ENCODE measurements at places on chromosomes 12 and 14.

GRCh38 chr14:60309867-60310552, 61.0 kb downstream of the PPM1A start:
- DNase-seq = no peak

DNA sequence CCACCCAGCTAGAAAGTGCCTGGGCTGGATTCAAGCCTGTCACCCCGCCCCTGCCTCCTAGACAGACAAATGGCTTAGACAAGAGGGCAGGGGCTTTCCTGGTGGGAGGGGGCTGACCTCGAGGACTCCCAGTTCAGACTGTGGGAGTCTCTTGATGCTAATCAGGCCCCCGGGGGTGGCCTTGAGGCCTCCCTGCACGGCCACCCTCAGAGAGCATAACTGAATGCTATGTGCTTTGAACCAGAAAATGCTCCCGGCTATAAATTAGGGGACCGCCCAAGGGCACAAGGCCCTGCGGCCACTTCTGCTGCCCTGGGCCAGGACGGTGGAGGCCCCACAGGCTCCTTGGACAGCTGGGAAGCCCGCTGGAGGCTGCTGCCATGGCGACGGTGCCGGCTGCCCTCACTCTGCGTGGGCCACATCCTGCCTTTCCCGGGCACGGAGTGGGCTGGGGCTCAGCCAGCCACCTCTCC, 111.0 kb upstream of the NCOR2 start:
- DNase-seq = no peak

DNA sequence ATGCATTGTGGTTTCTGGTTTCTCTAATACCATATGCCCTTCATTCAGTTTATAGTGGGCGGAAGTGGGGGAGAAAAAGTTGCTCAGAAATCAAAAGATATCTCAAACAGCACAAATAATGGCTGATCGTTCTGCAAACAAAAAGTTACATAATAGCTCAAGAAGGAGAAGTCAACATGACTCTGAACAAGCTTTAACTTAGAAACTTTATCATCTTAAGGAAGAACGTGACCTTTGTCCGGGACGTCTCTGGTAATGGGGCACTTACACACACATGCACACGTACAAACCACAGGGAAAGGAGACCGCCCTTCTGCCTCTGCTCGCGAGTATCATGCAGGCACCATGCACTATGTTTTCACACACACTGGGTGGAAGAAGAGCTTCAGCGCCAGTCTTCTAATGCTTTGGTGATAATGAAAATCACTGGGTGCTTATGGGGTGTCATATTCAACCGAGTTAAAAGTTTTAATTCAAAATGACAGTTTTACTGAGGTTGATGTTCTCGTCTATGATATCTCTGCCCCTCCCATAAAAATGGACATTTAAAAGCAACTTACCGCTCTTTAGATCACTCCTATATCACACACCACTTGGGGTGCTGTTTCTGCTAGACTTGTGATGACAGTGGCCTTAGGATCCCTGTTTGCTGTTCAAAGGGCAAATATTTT, 4.7 kb downstream of the FOS start:
- DNase-seq = no peak

GRCh38 chr12:117646520-117646919, 285.1 kb upstream of the NOS1 start:
- DNase-seq = no peak

DNA sequence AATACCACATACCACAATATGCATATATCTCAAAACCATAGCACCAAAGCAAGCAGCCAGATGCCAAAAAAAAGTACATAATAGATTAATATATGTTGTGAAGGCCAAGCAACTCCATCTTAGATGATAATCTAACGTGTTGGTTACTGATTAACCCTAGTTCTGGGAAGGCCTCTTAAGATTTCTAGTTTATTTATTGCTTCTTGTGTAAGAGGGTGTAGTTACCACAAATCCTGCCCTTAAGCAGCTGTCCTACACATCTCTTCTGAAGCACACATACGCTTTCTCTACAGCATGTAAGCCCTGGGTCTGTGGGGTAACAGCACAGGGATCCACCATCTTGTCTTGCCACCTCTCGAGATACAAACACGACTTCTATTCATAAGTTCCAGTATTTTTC, 236.8 kb upstream of the AVPR1A start:
- DNase-seq = no peak

DNA sequence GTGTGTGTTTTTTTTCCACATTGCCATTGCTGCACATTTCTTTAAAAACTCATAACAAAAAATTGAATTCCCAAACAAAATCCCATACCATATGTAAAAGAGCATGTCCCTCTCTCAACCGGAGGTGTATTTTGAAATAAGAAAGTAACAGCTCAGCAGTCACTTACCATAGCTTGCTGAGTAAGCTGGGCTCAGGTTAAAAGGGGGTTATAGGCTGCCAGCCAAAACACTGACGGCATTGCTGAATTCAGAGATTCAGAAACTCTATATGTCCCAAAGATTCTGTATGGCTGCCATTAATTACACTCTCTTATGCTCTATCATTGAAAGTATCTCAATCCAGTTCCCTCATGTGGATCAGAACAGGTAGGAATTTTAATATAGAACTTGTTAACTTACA, 276.0 kb downstream of the FOXG1 start:
- no peak for DNase-seq

DNA sequence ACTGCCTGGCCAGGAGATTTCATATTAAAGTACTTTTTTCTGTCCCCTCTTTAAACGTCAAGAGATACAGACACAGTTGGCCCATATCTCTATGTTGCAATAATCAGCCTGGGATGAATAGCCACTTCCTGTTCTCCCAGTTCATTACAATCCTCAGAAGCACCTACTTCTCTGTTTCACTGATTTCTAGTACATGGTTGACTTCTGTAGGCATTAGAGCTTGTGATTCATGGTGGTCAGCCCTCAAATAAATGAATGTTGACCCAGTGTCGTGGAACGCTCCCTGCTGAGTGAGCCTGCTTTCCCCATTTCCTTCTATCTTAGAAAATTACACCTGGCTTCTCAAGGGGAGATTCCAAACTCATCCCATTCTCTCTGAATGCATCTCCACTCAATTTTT, 416.7 kb downstream of the PDZRN4 start:
- no peak for DNase-seq
